ENCODE measurements at places on chromosomes 2 and 18. TPM values are rescaled to one million over a fixed set of nuclear protein-coding genes. Genes with fewer than 3 reads are reported as not detected.

- DNase-seq: peak; percentile 58
- H3K4me1 ChIP-seq: peaks cover 16% of the 10 kb centered on the region
- no peaks in the 10 kb centered on the region for H3K27me3 ChIP-seq
- H3K27ac ChIP-seq: peak overlapping the region; percentile 34
- H3K4me3 ChIP-seq: no peak overlapping the region
- H3K36me3 ChIP-seq: no peaks in the 10 kb centered on the region
Observed at GRCh38 chr2:2333076-2333475, 2.0 kb upstream of the MYT1L start.

- H3K36me3 ChIP-seq: no peaks in the 10 kb centered on the region
- DNase-seq: peak; percentile 28
Observed at GRCh38 chr2:63054841-63055225, 4.2 kb downstream of the OTX1 start.

- H3K4me3 ChIP-seq: no peak overlapping the region
- H3K27me3 ChIP-seq: no peaks in the 10 kb centered on the region
- peak overlapping the region; percentile 81 for H3K27ac ChIP-seq
- peaks cover 46% of the 10 kb centered on the region for H3K4me1 ChIP-seq
Observed at GRCh38 chr2:54586062-54586461, 129.9 kb downstream of the SPTBN1 start.

- no peak overlapping the region for H3K27ac ChIP-seq
- no peaks in the 10 kb centered on the region for H3K4me1 ChIP-seq
- DNase-seq: no peak
- no peak overlapping the region for H3K4me3 ChIP-seq
Observed at GRCh38 chr2:112175333-112175732, 37.1 kb downstream of the FBLN7 start.

GRCh38 chr2:217662984-217663602, 339.7 kb downstream of the TNS1 start:
- no peaks in the 10 kb centered on the region for H3K4me1 ChIP-seq
- no peak for DNase-seq
- no peak overlapping the region for H3K27ac ChIP-seq
- H3K27me3 ChIP-seq: no peaks in the 10 kb centered on the region
- no peak overlapping the region for H3K4me3 ChIP-seq
- H3K36me3 ChIP-seq: no peaks in the 10 kb centered on the region

The ST6GAL2 gene
- polyA plus RNA-seq: 0.58 TPM

GRCh38 chr2:88483200-88483599, 30.7 kb upstream of the FOXI3 start:
- DNase-seq: no peak
- H3K4me3 ChIP-seq: no peak overlapping the region
- H3K4me1 ChIP-seq: no peaks in the 10 kb centered on the region
- H3K27ac ChIP-seq: no peak overlapping the region

DNA sequence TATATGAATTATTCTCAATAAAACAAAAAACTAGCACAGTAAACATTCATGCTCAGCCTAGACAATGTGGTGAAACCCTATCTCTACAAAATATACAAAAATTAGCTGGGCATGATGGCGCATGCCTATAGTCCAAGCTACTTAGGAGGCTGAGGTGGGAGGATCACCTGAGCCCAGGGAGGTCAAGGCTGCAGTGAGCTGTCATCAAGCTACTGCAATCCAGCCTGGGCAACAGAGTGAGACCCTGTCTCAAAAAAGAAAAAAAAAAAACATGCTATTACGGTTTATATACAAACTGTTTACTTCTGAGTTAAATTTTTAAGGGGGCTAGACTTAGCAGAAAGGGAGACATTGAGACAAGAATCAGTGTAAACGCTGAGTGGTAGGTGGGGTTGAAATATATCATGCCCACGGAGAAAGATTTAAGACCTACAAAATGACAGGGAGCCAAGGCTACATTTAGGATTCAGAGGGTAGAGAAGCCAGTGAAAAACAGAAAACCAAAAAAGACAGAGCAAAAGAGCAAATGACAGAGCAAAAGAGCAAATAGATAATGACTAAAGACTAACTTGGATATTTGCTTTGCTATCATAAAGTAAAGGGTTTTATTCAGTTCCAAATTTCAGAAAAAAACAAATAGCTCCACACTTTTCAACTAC, 7.5 kb downstream of the TTC32 start:
- no peaks in the 10 kb centered on the region for H3K27me3 ChIP-seq
- H3K4me1 ChIP-seq: peaks cover 17% of the 10 kb centered on the region
- H3K27ac ChIP-seq: no peak overlapping the region
- DNase-seq: no peak
- H3K36me3 ChIP-seq: peaks cover 26% of the 10 kb centered on the region

The CD8B gene
- polyA plus RNA-seq: not detected

- H3K4me1 ChIP-seq: peaks cover 9% of the 10 kb centered on the region
- no peaks in the 10 kb centered on the region for H3K36me3 ChIP-seq
- no peak overlapping the region for H3K4me3 ChIP-seq
- H3K27me3 ChIP-seq: no peaks in the 10 kb centered on the region
- no peak overlapping the region for H3K27ac ChIP-seq
Observed at GRCh38 chr18:47997338-47997780, 66.9 kb upstream of the SMAD2 start.

The LYPD1 gene
- 4.3 TPM for polyA plus RNA-seq

The CDH19 gene
- not detected for polyA plus RNA-seq

The CGREF1 gene
- polyA plus RNA-seq: 18.3 TPM

The GALNT5 gene
- 15.3 TPM for polyA plus RNA-seq

The NAT8 gene
- not detected for polyA plus RNA-seq

The GAL3ST2 gene
- 0.15 TPM for polyA plus RNA-seq

DNA sequence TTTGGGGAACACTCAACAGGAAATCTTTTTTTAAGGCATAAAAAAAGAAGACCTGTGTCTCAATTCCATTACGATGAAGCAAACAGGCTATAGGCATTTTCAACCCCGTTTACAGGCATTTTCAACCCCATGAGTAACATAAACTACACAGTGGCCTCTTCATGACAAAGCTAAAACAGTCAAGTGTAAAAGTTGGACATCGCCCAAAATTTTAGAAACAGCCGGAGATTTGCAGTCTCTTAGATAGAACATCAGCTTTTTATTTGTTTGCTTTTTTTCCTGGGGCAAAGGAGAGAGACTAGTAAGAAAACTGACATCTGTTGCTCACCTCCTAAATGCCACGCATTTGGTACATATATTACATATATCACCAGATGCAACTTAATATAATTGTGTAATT, 173.7 kb downstream of the CMPK2 start:
- DNase-seq: peak; percentile 10
- H3K27ac ChIP-seq: no peak overlapping the region
- no peak overlapping the region for H3K4me3 ChIP-seq
- no peaks in the 10 kb centered on the region for H3K27me3 ChIP-seq
- no peaks in the 10 kb centered on the region for H3K4me1 ChIP-seq
- H3K36me3 ChIP-seq: no peaks in the 10 kb centered on the region

The CAPN13 gene
- polyA plus RNA-seq: not detected

- no peak overlapping the region for H3K4me3 ChIP-seq
- no peak overlapping the region for H3K27ac ChIP-seq
- H3K27me3 ChIP-seq: no peaks in the 10 kb centered on the region
- H3K4me1 ChIP-seq: peaks cover 8% of the 10 kb centered on the region
- H3K36me3 ChIP-seq: no peaks in the 10 kb centered on the region
Observed at GRCh38 chr2:25197336-25198208, 29.2 kb upstream of the POMC start.

DNA sequence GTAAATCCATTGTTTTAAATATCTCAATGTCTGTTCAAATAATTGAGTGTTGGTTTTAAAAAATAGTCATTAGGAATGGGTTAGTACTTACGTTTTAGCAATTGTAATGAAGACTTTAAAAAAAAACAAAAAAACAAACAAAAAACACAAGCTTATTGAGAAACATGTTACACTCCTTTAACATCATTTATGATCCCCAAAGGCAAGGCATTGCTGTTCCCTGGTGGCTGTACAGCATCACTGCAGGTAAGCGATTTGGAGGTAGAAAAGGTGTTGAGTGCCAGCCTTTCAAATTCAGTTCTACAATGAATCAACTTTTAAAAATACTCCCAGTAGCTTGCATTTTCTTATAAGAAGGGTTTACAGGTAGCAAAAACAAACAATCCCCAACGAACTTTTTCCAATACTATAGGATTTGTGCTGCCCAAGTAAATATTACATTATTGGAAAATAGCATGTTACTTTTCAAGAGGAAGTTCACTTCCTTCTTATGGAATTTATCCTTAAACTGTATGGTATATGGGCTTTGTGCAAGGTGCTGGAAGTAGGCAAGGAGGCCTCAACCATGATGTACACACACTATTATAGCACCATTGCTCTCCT, 27.5 kb downstream of the CNRIP1 start:
- H3K27ac ChIP-seq: no peak overlapping the region
- no peaks in the 10 kb centered on the region for H3K27me3 ChIP-seq
- peak; percentile 39 for DNase-seq
- no peaks in the 10 kb centered on the region for H3K4me1 ChIP-seq
- H3K4me3 ChIP-seq: no peak overlapping the region

The ANO7 gene
- polyA plus RNA-seq: 0.81 TPM

The TAF4B gene
- polyA plus RNA-seq: 1.3 TPM

- H3K27ac ChIP-seq: no peak overlapping the region
- H3K4me3 ChIP-seq: no peak overlapping the region
- peaks cover 83% of the 10 kb centered on the region for H3K36me3 ChIP-seq
- no peaks in the 10 kb centered on the region for H3K27me3 ChIP-seq
- no peak for DNase-seq
Observed at GRCh38 chr2:135132314-135132713, 80.2 kb downstream of the RAB3GAP1 start.

The LYPD6B gene
- polyA plus RNA-seq: 17.0 TPM

GRCh38 chr2:24920098-24920808, at the start of gene ADCY3:
ADCY3 (minus strand) TSS chr2:24920237; CDS start chr2:24918987, 1,250 bp downstream.
- peak within 1 kb of the TSS; percentile 66 for H3K4me3 ChIP-seq
- no peak within 1 kb of the TSS for H3K27ac ChIP-seq
- no peaks in the 10 kb centered on the region for H3K36me3 ChIP-seq

- no peak overlapping the region for H3K27ac ChIP-seq
- H3K36me3 ChIP-seq: no peaks in the 10 kb centered on the region
- no peak overlapping the region for H3K4me3 ChIP-seq
- H3K4me1 ChIP-seq: peaks cover 6% of the 10 kb centered on the region
- no peak for DNase-seq
Observed at GRCh38 chr2:10919771-10920621, 8.3 kb downstream of the KCNF1 start.

The SRD5A2 gene
- not detected for polyA plus RNA-seq

GRCh38 chr2:74653589-74653984, 460 bp upstream of the SEMA4F start:
- no peaks in the 10 kb centered on the region for H3K4me1 ChIP-seq
- DNase-seq: peak; percentile 28
- H3K27me3 ChIP-seq: no peaks in the 10 kb centered on the region
- peak overlapping the region; percentile 78 for H3K4me3 ChIP-seq
- H3K36me3 ChIP-seq: peaks cover 2% of the 10 kb centered on the region

The PMAIP1 gene
- polyA plus RNA-seq: 76.9 TPM

DNA sequence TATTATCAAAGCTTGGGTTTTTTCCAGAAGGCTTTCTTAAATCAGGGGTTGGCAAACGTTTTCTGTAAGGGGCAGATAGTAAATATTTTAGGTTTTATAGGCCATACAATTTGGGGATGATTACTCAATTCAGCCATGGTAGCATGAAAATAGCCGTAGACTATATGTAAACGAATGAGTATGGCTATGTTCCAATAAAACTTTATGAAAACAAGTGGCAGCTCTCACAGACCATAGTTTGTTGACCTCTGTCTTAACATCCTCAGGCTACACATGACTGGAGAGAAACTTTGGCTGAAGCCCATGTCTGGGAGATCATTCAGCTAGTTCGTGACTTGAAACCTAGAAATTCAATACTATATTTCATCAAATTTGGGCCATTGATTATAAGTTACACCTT, 30.2 kb downstream of the UGP2 start:
- peaks cover 29% of the 10 kb centered on the region for H3K36me3 ChIP-seq
- H3K27me3 ChIP-seq: no peaks in the 10 kb centered on the region
- no peak overlapping the region for H3K27ac ChIP-seq
- H3K4me3 ChIP-seq: no peak overlapping the region
- DNase-seq: no peak

- H3K36me3 ChIP-seq: no peaks in the 10 kb centered on the region
- no peaks in the 10 kb centered on the region for H3K27me3 ChIP-seq
- no peak overlapping the region for H3K27ac ChIP-seq
- peaks cover 8% of the 10 kb centered on the region for H3K4me1 ChIP-seq
Observed at GRCh38 chr2:121974897-121975661, 219.6 kb downstream of the TSN start.

The TCF23 gene
- not detected for polyA plus RNA-seq
